ENCODE measurements at places on chromosomes 11 and 22.

DNA sequence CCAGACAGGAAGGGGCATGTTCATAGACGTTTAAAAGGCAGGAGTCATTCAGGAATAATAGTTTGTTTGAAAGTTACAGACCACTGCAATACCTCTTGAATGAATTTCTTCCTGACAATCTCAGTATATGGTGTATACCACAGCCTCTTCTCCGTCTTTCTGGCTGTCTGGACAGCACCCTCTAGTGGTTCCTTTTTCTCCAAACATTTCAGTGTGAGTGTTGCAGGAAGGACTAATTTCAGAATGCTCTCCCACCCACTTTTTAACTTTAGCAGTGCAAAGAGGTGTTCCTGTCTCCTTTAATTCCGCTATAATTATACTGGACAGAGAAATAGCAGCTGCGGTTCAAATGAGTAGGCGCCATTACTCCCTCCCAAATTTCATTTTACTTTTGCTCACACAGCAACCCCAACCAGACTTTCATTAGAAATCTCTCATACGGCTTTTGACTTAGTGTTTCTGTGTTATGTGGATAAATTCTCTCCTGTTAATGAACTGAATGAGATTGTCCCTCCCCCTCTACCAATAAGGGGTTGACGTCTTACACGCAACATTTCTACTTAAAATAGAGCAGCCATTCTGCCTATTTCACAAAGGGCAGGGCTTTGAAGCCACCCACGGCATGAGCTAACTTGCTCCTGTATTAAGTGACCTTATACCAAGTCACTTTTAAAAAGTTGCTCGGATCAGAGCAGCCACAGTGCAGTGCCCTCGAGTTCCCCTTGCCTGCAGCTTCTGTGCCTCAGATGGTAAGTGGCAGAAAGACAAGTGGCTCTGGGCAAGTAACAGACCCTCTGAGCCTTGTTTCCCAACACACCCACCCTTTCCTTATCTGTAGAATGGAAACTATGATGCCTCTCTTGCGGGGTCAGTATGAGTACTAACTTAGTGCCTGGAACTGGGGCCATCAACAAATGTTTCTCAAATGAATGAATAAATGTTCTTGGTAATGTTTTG is 368.6 kb downstream of the OPCML start:
- H3K27ac ChIP-seq = no peak overlapping the region
- no peaks in the 10 kb centered on the region for H3K27me3 ChIP-seq
- no peaks in the 10 kb centered on the region for H3K4me1 ChIP-seq
- H3K4me3 ChIP-seq = no peak overlapping the region

DNA sequence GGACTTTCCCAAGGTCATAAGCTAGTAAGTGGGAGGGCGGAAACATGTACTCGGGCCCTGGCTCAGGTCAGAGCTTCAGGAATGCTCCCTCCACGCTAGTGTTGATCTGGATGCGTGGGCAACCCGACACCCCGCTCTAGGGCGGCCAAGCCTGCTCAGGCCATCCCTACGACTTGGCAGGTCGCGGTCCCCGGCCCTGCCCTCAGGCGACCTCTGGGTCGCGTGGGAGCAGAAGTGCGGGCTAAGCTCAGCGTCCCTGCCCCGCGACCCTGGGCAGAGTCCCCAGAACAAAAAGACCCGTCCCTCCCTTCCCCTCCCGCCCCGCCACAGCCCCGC is 781 bp upstream of the TEF start:
- H3K27me3 ChIP-seq = peaks cover 8% of the 10 kb centered on the region
- peak overlapping the region; percentile 87 for H3K4me3 ChIP-seq
- no peak for DNase-seq
- no peak overlapping the region for H3K27ac ChIP-seq

DNA sequence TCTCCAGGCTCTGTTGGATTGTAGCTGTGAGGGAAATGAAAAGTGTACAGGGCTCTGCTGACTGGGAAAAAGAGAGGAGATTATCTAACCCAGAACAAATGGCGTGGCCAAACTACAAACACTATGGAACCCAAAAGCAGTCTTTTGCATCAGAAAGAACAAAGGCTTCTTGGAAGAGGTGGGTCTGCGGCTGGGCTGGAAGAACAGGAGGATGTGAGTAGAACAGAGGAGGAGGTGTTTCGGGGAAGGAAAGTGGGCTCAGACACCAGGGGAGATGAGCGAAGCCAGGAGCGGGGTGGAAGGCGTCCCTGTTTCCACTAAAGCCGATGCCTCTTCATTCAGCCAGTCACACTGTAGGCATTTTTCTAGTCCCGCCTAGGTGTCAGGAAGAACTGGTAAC is 12.0 kb downstream of the OVOL1 start:
- peaks cover 13% of the 10 kb centered on the region for H3K4me1 ChIP-seq
- DNase-seq = no peak
- H3K4me3 ChIP-seq = no peak overlapping the region
- peaks cover 11% of the 10 kb centered on the region for H3K27me3 ChIP-seq
- H3K36me3 ChIP-seq = no peaks in the 10 kb centered on the region

DNA sequence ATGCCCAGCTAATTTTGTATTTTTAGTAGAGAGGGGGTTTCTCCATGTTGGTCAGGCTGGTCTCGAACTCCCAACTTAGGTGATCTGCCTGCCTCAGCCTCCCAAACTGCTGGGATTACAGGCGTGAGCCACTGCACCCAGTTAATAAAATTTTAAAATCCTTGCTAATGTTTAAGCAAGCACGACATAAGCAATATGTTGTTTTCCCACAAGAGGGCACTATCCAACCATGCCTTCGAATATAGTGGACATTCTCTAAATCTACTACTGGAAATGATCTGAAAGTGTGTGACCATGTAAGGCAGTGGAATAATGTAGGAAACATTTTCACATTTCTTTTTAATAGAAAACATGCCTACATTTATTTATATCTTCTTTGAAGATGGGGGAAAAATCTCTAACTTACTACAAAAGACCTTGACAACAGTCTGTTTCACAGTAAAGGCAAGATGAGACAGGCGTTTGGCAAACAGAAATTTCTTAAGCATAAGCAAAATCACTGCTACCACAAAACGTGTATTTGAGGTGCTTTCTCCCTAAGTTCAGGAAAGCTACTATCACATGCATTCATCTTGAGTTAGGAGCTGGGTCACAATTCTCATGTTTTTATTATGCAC is 38.2 kb downstream of the PITPNB start:
- DNase-seq = peak; percentile 50
- peak overlapping the region; percentile 30 for H3K27ac ChIP-seq
- peaks cover 29% of the 10 kb centered on the region for H3K4me1 ChIP-seq
- H3K27me3 ChIP-seq = no peaks in the 10 kb centered on the region

DNA sequence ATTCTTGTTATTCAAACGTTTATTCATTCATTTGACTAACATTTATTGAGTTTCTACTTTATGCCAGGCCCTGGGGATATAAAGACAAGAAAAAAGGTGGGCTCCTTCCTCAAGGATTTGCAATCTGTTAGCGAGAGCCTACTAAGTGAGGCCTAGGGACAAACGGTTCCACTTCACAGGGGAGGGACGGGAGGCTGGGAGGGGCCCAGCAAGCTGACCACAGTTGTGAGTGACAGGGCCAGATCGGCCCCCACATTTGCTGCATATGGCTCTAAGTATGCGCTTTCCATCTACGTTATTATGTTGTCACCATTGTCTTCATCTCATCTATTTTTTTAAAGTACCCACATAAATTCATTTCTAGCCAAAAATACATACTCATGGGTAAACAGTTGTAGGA is 271.1 kb downstream of the BUD13 start:
- H3K36me3 ChIP-seq = no peaks in the 10 kb centered on the region
- no peaks in the 10 kb centered on the region for H3K4me1 ChIP-seq
- peaks cover 30% of the 10 kb centered on the region for H3K27me3 ChIP-seq
- DNase-seq = no peak
- H3K4me3 ChIP-seq = no peak overlapping the region

- no peak for DNase-seq
- H3K36me3 ChIP-seq = no peaks in the 10 kb centered on the region
- H3K27ac ChIP-seq = no peak overlapping the region
- no peaks in the 10 kb centered on the region for H3K27me3 ChIP-seq
These were observed 2123.7 kb upstream of the RAG2 start for GRCh38 chr11:38721586-38722315.

DNA sequence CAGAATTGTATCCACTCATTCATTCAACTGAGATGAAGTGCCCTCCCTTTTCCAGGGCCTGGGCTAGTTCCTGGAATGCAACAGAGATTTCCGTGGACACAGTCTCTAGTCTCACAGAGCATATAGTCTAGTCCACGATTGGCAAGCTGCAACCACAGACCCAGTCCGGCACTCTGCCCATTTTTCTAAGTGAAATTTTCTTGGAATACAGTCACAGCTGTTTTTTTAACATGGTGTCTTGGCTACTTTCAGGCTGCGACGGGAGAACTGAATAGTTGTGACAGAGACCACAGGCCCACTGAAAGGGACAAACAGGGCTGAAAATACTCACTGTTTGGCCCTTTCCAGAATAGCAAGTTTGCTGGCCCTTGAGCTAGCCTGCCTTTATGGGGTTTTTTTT is 29.2 kb downstream of the ALG12 start:
- H3K4me3 ChIP-seq = no peak overlapping the region
- DNase-seq = no peak
- H3K27ac ChIP-seq = no peak overlapping the region
- H3K4me1 ChIP-seq = no peaks in the 10 kb centered on the region

DNA sequence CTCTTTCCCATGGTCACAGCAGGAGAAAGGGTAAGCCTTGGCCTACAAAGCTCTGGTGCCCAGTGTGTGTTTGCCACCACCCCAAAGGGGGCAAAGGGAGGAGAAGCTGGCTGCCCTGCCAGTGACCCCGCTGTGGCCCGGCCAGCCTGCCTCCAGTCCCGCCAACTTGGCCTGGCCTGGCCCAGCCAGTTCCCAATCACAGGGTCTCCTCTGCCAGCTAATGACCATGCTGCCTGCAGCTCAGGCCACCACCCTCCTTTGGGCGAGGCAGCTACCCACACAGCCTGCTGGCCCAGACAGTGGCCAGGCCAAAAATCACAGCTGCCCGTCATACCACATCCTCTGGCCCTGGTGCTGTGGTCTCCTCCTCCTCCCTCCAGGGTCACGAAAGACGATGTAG is 5.1 kb downstream of the GDPD5 start:
- H3K36me3 ChIP-seq = peaks cover 1% of the 10 kb centered on the region
- H3K4me1 ChIP-seq = peaks cover 48% of the 10 kb centered on the region
- no peak overlapping the region for H3K4me3 ChIP-seq
- H3K27me3 ChIP-seq = peaks cover 15% of the 10 kb centered on the region
- DNase-seq = no peak
- H3K27ac ChIP-seq = no peak overlapping the region

DNA sequence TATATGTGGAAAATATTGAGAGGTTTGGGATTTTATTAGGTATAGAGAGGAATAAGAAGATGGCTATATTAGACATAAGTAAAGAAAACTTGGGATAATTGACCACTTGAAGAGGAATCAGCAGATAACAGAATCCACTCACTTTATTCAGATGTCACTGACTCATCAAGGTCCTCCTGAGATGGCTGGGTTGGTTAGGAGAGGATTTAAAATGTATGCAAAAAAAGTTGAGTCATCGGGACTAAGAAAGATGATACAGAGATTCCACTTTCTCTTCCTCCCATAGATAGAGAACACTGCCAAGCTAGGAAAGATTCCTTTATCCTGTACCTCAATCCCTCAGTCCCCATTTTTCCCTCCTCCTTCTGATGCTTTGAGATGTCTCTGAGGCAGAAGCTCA is at the start of gene OR6A2:
Gene OR6A2, minus strand, starts transcription at position 288 of the 400 bp plus-strand sequence. CDS start 3,981 bp downstream, outside the sequence.
- H3K27me3 ChIP-seq = peaks cover 8% of the 10 kb centered on the region
- H3K27ac ChIP-seq = no peak within 1 kb of the TSS

GRCh38 chr11:82975882-82976281 is 74.3 kb downstream of the DDIAS start:
- no peak overlapping the region for H3K27ac ChIP-seq
- no peak overlapping the region for H3K4me3 ChIP-seq
- H3K27me3 ChIP-seq = peaks cover 6% of the 10 kb centered on the region

Data from activated CD8-positive, alpha-beta T cell treated with anti-CD3 and anti-CD28 coated beads, Interleukin-2, amount 10 ng/mL, durations not matched to agents 7 days and 5 days (primary cell).